ENCODE measurements at places on chromosomes 7 and 10. TPM values are rescaled to one million over a fixed set of nuclear protein-coding genes. Genes with fewer than 3 reads are reported as not detected.

- no peak for DNase-seq
These were observed 298.2 kb downstream of the GRID1 start for GRCh38 chr10:86068231-86069054.

- DNase-seq, result peak; percentile 84
These were observed 453.1 kb downstream of the SORCS1 start for GRCh38 chr10:106711313-106711906.

- DNase-seq, result no peak
These were observed 60.6 kb downstream of the MAP3K8 start for GRCh38 chr10:30494558-30494957.

DNA sequence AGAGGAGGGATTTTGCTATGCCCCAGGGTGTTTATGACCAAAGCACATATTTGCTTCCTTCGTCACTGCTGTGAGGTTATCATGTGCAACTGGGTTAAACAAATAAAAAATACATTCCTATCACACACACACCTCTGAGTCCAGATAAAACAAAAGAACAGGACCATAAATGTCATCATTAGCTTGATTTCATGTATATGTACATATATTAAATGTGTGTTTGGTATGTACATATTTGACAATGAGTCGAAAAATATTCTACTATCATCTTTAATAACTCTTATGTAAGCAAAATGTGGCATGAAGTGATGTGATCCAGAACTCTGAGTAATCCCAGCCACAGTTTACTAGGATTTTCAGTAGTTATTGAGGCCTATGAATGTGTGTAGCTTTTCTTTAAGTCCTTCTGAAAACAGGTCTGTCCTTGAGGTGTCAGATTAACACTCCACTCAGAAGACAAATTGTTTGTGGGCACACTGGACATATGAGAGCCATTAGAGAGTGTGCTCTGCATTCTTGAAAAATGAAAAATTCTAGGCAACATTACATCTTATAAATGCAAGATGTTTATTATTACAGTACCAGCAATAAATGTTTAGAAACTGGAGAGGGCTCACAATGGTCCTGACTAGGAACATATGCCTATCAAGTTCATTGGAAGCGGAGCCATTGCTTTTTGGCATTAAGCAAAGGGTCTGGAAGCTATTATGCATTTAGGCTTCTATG lies 335.1 kb upstream of the SEMA3A start:
- DNase-seq, result no peak

DNA sequence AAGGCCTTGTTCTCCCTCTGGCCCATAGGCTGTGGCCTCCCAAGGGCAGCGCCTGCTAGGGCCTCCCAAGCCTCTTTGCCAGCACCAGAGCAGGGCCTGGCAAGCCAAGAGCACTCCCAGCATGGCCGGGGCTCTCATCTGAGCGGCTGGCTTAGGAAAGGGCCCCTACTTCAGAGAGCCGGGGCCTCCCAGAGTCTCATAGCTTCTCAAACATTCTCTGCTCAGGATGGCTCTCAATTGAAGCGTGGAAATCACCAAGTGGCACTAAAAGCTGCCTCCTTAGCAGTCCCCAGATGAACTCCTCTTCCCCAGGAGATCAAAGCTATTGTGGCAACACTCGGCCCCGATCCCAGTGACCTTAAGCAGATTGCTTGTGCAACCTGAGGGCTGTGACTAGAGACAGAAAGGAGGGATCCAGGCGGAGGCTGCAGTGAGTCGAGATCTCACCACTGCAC lies 69.4 kb downstream of the FAM53B start:
- DNase-seq, result no peak

Gene CCL24
- not detected for total RNA-seq

Gene SLC39A12
- total RNA-seq, result 0.10 TPM

Gene GIMAP1
- 3.3 TPM for total RNA-seq
